Activated CD8-positive, alpha-beta memory T cell treated with anti-CD3 and anti-CD28 coated beads for 48 hours (primary cell): ENCODE measurements at places on chromosomes 16 and 17.
A peak's percentile ranks its signal among the peaks of the same experiment; 100 is the strongest.

GRCh38 chr16:81237282-81237681, 1.2 kb upstream of the BCO1 start:
- no peak for DNase-seq

DNA sequence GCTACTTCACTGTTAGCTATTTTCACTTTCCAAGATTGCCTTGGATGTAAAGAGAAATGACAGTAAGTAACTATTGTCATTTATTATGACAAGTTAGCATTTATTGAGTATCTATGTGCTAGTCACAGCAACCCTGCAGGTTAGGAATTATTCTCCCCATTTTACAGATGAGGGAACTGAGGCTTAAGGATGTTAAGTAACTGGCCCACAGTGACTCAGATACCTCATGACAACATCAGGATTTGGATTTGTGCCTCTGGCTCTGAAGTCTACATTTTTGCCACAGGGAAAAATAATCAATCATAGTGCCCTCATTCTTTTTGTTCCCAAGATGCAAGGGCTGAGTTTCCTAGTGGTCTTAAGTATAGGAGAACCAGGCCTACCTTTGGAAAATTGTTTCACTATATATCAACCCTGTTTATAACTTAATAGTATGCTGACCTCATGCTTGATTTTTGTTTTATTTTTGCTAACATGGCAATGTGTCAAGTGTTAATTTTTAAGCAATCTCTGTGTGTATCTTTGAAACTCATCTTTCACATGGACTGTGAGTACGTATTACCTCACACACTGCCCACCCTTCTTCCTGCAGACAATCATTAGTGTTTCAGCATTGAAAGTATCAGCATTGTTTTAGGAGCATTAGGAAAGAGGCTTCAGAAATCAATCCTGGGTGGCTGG, 105.0 kb downstream of the TANGO6 start:
- DNase-seq = no peak

- no peak for DNase-seq
Observed at GRCh38 chr16:87747626-87748414, 18.0 kb downstream of the KLHDC4 start.

- DNase-seq = no peak
Observed at GRCh38 chr16:84497418-84498222, 6.8 kb downstream of the MEAK7 start.

DNA sequence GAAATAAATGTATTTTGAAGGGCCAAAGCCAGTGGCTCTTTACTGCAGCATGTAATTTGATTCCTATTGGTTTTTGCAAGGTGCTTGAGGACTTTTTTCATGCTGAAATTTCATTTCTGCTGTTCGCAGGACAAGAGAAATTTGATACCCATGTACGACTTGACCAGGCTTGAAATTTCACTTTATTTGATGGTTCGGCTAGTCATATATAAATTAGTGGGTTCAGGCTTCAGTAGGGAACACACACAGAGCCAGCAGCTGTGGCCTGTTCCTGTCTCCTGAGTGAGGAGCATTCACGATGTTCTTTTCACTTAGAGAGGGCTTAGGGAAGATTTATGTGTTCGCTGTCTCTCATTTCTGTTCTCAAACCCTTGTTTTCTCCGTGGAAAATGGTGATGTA, 258.4 kb upstream of the CACNG5 start:
- no peak for DNase-seq

- DNase-seq = peak; percentile 33
Observed at GRCh38 chr17:60600490-60601446, 775 bp downstream of the PPM1D start.

DNA sequence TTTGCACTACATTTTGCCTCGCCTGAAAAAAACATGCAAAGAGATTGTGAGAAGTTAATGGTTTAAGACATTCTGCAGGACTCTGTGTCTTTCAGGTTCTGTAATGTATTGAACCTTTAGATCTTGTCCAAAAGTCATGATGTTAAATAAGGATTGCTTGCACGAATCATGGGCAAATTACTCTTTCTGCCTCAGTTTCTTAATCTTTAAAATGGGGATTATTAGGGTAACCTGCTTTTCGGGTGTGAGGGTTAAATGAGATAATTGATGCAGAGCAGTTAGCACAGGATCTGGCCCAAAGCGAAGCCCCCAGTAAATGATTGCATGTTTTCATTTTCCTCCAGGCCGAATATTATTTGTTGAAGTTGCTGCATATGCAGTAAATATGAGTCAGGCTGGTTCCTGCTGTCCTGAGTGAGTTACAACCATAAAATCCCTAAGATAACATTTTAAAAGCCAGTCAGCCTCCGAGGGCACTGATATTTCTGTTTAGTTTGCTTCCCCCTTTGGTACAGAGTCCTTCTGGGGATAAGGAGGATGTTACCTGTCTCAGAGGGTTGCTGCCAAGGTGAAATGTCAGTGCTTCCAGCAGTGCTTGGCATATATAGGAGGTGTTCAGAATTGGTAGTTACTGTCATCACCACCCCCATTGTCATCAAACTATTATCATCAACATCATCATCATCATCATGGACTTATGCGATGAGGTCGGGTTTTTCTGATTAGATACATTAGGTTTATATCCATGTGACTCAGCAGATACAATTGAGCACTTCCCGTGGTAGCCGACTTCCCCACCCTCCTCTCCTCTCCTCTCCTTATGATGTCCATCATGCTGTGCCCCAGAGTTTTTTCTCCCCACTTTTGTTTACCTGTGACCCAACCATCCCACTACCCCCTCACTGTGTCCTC, 20.6 kb upstream of the ARHGAP17 start:
- DNase-seq = no peak

GRCh38 chr16:70646260-70647241, at the start of gene IL34:
Gene IL34, plus strand, starts transcription at chr16:70646559. Its CDS starts 389 bp downstream, at chr16:70646948.
- no peak for DNase-seq

DNA sequence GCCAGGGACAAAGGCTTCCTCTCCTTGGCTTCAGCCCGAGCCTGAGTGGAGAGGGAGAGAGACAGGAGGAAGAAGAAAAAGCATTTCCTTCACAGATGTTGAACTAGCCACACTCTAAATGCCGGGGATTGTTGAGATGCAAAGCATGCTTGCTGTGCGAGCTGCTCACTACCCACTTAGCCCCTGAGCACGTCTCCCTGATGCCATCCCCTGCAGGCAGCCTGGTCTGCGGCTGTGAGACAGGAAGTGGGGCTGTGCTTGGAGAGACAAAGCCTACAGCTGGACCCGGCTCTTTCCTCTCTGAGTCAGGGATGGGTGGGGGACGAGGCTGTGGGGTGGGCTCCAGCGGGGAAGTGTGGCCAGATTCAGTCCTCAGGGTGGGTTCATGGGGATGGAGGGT, 13.7 kb downstream of the WNT9B start:
- no peak for DNase-seq

DNA sequence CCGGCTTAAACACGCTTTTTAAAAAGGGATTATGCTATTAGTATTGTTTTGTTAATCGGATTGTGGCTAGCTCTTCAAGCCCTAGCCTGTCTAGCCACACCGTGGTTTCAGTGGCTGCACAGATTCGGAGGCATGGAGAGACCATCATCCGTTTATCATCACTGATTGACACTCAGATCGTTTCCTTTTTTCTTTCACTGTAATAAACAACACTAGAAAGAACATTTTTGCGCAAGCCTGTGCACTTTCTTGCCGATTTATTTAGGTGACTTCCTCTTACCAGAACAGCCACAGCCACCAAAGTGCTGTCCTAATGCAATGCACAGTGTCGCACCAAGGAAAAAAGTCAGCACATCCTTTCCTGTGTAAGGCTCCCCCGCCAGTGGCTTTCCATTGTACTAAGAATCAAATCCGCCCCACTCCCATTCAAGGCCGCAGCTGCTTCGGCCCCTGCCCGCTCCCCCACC, 78.2 kb downstream of the CRISPLD2 start:
- no peak for DNase-seq

- DNase-seq = no peak
Observed at GRCh38 chr17:64309710-64310109, 46.6 kb upstream of the TEX2 start.

DNA sequence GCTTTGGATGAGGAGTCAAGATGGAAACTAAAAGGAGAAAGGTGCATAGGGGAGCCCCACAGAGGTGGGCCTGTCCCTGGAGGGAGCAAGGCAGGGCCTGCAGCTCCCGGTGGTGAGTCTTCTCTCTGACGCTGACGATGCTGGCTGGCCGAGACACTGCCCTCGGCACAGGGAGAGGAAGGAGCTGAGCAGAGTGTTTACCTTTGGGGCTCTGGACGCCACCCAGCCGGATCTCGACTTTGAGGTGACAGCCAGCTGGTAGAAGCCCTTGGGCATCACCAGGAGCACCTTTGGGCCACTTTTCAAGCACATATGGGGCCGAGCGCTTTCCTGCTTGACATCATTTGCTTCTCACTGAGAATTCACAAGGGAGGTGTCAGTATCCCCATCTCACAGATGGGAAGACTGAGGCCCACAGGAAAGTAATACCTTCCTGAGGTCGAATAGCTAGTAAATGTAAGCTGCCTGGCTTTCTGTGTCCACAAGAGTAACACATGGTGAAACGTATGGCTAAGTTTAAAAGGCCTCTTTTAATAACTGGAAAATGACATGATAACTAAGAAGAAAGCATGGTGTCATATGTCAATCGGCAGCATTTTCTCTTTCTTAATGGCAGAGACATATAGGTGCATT, 294.3 kb upstream of the TNRC6C start:
- no peak for DNase-seq

- no peak for DNase-seq
Observed at GRCh38 chr17:52024300-52024870, 134.1 kb downstream of the CA10 start.

GRCh38 chr17:66691644-66692420, 143.1 kb upstream of the CACNG5 start:
- DNase-seq = no peak

DNA sequence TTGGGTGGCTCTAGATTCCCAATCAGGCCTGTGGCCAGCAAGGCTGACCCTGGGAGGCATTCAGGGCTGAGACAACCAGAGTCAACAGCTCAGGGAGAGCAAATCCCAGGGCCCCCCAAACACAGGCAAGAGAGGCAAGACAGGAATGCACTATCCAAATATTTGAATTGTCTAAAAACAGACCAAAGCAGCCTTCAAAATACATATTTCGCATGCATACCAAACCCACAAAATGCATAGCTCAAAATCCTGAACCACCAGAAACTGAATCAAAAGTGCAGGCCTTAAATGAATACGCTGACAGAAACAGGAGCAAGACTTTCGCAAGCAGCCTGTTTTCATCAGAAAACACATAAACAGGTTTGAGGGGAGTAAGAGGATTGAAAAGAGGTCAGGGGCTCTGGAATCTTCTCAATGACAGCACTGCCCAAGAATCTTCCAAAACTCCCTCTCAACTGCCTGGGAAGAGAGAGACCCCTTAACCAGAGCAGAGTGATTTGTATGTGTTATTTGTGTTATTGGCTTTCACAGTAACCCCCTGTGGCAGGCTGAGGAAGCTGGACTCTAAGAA, 213.6 kb upstream of the CDH5 start:
- DNase-seq = no peak

DNA sequence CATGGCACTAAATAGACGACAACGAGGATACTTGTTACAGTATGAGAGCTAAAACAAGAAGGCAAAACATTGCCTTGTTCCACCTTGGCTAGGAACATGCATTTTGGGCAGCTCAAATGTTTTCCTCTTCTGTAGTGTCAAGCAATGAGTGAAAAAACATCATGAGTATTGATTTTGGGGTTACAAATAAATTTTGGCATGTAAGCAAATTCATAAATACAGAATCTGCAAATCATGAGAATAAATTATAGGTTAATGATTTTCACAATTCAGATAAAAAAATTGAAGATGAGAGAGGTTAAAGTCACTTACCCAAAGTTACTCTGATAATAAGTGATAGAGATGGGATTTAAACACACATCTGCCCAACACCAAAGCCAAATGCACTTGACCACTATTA, 28.4 kb upstream of the NUFIP2 start:
- no peak for DNase-seq

GRCh38 chr16:88617268-88618031, 20.9 kb upstream of the IL17C start:
- DNase-seq = no peak

DNA sequence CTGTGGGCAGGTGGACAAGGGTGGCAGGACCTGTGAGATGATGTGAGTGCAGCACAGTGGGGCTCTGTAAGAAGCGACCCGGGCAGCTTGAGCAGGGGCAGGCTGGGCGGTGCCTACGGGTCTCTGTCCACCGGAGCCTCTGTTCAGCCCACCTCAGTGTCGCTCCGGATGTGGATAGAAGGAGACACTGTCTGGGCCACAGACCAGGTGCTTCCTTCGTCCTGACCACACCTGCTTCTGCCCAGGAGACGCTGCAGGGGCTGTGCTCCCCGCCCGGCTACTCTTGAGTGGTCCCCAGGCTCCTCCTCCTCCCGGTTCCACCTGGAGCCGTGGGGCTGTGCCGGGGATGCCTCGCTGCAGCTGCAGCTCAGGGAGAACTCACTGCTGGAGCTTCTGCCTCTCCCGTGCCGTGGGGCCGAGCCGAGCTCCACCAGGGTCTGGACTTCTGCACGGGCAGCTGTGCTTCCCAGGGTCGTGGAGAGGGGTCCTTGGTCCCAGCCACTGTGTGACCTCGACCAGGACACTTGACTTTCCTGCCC, 21.5 kb downstream of the METRNL start:
- no peak for DNase-seq

DNA sequence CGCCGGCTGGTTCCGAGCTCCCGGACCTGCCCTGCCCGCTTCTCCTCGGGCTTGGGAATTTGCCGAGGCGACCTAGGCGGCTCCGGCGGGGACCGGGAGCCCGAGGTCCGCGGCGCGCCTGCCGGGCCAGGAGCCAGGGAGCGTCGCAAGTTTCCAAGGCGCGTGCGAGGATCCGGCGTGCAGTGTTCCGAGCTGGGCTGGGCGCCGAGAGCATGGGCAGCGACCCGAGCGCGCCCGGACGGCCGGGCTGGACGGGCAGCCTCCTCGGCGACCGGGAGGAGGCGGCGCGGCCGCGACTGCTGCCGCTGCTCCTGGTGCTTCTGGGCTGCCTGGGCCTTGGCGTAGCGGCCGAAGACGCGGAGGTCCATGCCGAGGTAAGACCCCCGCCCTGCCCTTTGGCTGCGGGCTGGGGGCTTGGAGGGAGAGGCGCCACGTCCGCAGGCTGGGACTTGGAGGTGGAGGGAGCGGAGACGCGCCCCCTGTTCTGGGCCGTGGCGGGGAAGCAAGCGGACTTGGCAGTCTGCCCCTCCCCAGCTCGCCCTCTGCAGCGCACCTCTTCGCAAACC, 668 bp downstream of the MMP15 start:
- DNase-seq = no peak
